Stimulated activated CD8-positive, alpha-beta memory T cell treated with anti-CD3 and anti-CD28 coated beads, Interleukin-15, amount 100 ng/mL, for 48 hours (primary cell): ENCODE measurements at places on chromosomes 5 and 9.

- no peak for DNase-seq
Measured at GRCh38 chr9:125750627-125751011, 3.4 kb downstream of the PBX3 start.

GRCh38 chr9:27940535-27940934, 367.3 kb upstream of the C9orf72 start:
- DNase-seq, result no peak

DNA sequence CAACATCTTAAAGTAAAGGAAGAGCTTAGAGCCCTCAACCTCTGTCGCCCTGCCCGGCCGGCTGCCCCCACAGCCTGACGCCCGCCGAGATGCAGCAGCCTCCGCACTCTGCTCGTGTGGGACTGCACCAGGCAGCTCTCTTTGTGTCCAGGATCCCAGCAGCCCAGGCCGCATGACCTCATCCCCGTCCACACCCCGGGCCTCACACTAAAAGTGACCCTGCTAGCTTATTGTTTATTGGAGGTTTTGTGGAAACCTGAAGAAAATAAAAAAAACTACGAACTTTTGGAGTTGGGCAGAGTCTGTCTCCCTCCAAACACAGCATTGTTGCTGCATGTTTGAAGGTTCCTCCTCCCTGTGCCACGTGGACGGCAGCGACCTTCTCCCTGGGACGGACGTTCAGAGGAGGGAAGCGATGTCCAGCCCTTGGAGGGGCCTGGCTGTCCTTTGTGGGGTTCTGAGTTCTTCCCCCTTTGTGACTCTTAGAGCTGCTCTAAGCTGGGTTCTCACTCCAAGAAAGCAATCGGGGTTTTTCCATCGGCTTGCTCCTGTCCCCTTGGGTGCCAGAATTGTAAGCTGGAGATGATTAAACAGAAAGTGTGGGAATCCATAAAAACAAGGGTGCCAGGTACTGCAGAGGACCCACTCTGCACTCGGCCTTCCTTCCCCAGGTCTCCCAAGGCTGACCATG, 103.5 kb upstream of the COL5A1 start:
- no peak for DNase-seq

GRCh38 chr9:82488313-82489200, 500.0 kb downstream of the SPATA31D1 start:
- no peak for DNase-seq

GRCh38 chr9:93905473-93906133, 49.6 kb downstream of the BARX1 start:
- DNase-seq, result no peak
